Cerebellum (tissue), 4 donors: ENCODE measurements at places on chromosomes 7 and 10.
A peak's percentile ranks its signal among the peaks of the same experiment; 100 is the strongest.

DNA sequence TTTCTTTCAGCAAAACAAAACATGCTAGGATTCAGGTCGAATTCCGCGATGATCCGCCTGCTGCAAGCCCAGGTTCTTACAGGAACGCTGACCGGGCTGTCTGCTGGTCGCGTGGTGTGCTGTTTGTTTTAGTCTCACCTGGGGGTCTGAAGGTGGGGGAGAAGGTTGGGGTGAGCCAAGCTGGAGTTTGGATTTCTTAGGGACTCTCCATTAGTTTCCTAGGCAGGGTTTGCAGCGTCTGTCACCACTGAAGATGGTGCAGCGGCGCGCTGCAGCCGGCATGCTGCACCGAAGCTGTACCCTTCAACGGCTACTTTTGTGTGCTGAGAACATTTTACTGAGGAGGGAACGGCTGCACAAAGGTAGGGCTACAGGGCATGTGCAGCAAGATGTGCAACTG is 48.7 kb downstream of the GCC1 start:
- peak; percentile 14 for DNase-seq

GRCh38 chr10:90344226-90344625 is 513.6 kb downstream of the HTR7 start:
- DNase-seq, result no peak

DNA sequence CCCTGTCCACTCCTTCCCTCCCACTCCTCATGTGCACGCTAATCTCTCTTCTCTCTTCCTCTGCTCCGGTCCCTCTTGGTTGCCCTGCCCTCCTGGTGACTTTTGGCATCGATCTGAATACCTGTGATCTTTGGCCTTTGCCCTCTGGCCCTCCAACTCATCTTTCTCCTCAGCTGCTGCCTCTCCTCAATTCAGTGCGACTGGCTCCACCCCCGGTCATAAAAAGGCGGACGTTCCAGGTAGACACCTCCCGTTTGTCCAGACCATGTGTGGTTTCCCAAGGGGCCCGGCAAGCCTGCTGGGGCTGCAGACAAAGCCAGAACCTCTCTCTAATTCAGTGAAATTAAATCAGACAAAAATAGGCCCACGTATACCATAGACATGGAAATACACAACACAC is 96.8 kb downstream of the COL13A1 start:
- DNase-seq, result no peak

- DNase-seq, result no peak
Observed at GRCh38 chr10:58436071-58436470, 50.9 kb downstream of the TFAM start.

DNA sequence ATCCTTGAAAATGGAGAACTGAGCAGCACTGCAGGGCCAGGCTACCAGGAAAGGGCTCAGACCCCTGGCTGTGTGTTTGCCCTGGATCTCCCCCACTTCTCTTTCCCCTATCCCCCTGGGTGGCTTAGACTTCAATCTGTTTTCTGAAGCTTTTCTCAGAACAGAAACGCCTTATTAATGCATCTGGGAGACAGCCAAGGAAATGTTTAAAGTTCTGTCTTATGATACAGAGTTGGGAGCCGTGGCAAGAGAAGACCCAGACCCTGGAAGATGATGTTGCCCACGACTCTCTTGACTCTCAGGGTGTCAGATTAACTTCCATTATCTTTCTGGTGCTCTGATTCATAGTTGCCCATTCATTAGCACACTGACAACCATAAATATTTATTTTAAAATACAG is 107.1 kb downstream of the EBLN1 start:
- DNase-seq, result no peak

DNA sequence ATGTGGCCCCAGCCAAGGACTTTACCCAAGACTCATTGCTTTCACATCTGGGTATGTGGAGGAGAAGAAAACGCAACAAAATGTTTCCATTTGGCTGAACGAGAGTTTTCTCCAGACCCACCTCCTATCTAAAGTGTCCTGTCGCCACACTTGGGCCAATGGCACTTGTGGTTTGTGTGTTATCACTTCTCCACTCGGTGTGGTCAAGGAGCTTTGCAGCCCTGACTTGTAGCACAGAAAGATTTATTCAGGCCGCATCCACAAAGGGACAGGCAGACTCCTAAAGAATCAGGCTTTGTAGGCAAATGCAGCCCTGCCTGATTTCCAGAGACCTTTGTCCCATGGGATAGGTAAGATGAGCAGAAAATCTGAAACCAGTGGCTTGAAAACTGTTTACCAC is 12.8 kb upstream of the LRRC4 start:
- DNase-seq, result no peak

GRCh38 chr10:29394321-29394932 is 105.6 kb downstream of the LYZL1 start:
- DNase-seq, result no peak

GRCh38 chr7:5495581-5496375 is 72.1 kb upstream of the TNRC18 start:
- peak; percentile 92 for DNase-seq

- DNase-seq, result no peak
Observed at GRCh38 chr7:27410812-27411544, 168.4 kb downstream of the EVX1 start.

- no peak for DNase-seq
Observed at GRCh38 chr10:13887761-13888160, 301.0 kb downstream of the PRPF18 start.

DNA sequence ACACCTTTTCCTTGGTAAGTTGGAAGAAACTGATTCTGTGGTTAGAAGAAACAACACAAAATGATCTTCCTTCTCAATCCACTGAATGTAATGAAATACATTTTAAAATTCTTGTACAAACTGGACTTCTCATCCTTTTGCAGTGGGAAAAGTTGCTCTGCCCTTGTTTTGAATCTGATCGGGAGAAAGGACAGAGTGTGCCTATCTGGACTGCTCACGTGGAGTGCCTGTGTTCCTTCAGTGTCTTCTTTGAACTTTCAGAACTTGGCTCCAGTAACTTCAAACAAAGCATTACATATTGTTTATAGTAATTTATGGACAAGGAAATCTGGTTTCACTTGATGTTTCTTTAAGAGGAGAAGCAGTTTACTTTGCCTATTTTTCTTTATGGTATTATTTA is 17.1 kb downstream of the SLC26A3 start:
- no peak for DNase-seq

- DNase-seq, result no peak
Observed at GRCh38 chr10:33386926-33387325, 52.5 kb upstream of the NRP1 start.

DNA sequence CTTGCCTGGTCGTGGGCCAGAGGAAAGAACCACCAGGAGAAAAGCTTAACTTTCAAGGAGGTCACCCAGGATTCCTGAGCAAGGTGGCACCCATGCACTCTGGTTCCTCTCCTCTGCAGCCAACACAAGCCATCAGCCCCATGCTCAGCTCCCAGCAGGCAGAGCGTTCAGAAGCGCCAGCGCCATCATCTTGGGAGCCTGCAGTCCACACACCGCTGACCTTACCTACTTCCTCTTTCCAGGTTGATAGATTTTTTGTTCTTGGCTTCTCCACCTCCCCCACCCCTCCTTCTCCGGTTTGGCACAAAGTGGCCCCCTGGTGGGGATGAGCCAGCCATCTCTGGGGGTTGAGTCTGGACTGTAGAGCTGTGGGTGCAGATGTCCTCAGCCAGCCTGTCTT is 1.7 kb upstream of the WDR86 start:
- no peak for DNase-seq
